Suprapubic skin (tissue), 4 donors: ENCODE measurements at places on chromosomes 13 and 19.

DNA sequence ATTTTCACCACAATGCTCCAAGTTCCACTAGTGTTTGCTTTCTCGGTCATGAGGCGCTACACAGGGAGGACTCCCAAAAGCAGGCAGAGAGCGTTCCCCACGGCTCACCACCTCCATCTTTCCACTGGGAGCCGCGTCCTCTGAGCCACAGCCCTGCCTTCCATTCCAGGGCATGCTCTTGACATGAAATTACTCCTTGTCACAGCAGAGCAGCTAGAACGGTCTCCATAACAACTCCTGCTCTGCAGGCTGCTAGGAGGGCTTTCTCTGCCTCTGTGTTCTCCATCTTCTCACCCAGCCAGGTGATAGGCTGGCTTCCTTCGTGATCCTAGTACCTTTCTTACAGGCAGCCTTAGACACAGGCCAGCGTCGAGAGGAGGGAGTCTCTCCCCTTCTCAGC, 171.8 kb upstream of the UBL3 start:
- DNase-seq = no peak

DNA sequence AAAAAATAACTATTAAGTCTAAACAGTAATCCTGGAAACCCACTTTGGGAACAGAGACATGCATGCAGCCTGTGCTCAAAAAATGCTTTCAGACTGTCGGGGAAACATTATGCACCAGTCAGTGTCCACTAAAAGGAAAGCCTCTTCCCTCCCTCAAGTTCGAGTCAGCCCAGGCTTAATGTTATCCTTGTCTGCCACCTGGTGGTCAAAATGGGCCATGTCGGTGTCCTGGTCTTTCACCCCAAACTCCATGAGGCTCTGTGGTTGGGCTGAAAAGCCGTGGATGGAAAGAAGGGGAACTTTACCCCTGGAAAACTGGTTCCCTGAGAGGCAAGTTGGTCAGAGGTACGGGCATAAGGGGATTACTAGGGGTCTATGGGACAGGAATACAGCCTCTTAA, 88.4 kb upstream of the ZNF492 start:
- DNase-seq = no peak

GRCh38 chr13:53411463-53411862, 382.9 kb downstream of the OLFM4 start:
- DNase-seq = no peak

DNA sequence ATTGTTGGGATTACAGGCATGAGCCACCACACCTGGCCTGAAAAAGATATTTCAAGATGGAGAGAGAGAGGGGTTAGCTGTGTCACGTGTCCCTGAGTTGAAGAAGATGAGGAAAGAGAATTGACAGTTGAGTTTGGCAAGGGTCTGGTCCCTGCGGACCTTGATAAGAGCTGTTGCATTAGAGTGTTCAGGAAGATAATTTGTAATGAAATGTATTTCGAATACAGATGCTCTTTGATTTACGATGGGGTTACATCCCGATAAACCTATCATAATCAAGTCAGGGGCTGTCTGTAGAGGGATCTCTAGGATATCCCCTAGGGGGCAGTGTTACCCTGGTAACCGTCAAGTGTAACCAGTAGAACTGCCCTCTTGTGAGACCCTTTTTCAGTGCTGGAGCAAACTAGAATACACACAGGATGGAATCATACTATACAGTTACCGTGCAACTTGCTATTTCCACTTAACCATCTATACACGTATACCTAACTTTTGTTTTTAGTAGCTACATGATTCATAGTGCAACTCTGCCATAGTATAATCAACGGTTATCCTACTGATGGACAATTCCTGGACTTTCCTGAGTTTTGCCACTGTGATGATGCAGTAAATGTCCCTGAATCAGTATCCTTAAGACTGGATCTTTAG, 1.5 kb upstream of the ELOF1 start:
- DNase-seq = no peak

DNA sequence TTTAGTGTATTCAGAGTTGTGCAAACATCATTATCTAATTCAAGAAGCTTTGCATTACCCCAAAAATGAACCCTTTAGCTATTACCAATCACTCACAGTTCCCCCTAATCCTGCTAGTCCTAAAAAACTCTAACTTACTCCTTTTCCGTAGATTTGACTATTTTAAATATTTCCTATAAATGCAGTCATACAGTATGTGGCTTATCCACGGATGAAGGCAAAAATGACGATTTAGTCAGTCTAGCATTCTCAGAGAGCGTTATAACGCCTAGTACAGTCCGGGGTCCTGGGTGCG, 587 bp upstream of the ZNF383 start:
- DNase-seq = no peak
